NCI-H2171 (cell line): ENCODE measurements at places on chromosomes 6 and 20.

GRCh38 chr6:52741872-52742271 is 21.4 kb downstream of the GSTA2 start:
- no peak for DNase-seq

GRCh38 chr20:37542281-37542680 is 14.6 kb upstream of the BLCAP start:
- no peak for DNase-seq

- DNase-seq: no peak
These were observed 186.9 kb downstream of the UTRN start for GRCh38 chr6:144471986-144472385.

GRCh38 chr6:111759331-111759835 is 113.9 kb downstream of the FYN start:
- DNase-seq: no peak

- DNase-seq: peak; percentile 76
These were observed at the start of gene DDR1 for GRCh38 chr6:30883685-30884520. Gene DDR1 (plus strand): TSS chr6:30884519. CDS start chr6:30888730, 4,211 bp downstream.

GRCh38 chr6:21836277-21836676 is 242.7 kb downstream of the SOX4 start:
- no peak for DNase-seq

- DNase-seq: no peak
These were observed 9.6 kb downstream of the CLDN20 start for GRCh38 chr6:155273431-155273830.
